ENCODE measurements at places on chromosomes 6 and 20. TPM values are rescaled to one million over a fixed set of nuclear protein-coding genes. Genes with fewer than 3 reads are reported as not detected.

The PTGIS gene
- 2.2 TPM for total RNA-seq

The PLN gene
- 0.75 TPM for total RNA-seq

DNA sequence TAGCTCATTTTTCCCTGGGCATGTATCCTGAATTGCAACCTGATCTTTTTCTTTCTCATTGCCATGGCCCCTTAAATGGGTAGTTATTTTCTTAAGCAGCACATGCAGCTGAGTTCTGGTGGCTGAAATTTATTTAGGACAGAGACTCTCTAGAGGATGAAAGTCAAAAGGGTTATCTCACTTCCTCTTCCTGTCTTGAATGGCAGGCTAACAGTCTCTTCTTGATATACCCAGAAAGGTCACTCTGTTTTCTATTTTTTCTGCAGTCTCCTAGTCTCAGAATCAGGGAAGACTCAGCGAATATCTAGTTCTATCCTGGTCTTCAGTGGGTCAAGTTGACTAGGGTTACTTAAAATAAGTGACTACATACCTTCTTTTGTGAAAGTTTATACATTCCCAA, 243.3 kb downstream of the EPHA7 start:
- H3K4me3 ChIP-seq, result no peak overlapping the region
- H3K36me3 ChIP-seq, result no peaks in the 10 kb centered on the region
- no peak for DNase-seq
- H3K4me1 ChIP-seq, result no peaks in the 10 kb centered on the region

DNA sequence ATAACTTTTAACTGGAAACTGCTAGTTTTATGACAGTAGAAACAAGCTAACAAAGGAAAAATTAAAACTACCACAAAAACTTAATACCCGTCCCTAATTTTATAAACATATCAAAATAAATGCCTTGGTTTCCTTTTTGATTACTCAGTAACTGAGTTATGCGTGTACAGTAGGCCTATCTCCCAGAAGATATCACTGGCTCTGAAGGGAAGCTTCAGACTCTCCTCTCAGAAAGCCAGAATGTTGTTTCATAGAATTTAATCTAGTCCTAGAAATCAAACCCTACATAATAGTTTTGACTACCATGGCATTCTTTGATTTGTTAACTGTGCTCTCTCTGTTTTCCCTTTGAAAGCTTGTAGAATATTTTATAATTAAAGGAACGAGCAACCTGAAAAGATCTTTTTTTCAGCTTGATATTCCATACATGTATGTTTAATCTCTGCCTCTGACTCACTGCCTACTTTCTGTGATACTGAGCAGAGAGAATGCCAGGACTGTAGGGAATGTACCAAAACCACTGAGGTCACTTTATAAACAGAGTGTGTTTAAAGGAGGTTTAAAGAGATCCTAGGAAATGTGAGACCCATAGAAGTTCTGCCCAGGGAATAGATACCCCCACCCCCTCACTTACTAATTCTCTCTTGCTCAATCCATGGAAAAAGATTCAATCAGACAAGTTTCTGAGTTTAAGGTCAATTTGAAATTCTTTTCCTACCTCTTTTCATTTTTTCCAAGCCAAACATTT, 311.5 kb downstream of the HDGFL1 start:
- peak overlapping the region; percentile 69 for H3K27ac ChIP-seq
- DNase-seq, result no peak
- H3K4me1 ChIP-seq, result no peaks in the 10 kb centered on the region
- no peaks in the 10 kb centered on the region for H3K36me3 ChIP-seq
- no peaks in the 10 kb centered on the region for H3K27me3 ChIP-seq
- H3K4me3 ChIP-seq, result no peak overlapping the region

DNA sequence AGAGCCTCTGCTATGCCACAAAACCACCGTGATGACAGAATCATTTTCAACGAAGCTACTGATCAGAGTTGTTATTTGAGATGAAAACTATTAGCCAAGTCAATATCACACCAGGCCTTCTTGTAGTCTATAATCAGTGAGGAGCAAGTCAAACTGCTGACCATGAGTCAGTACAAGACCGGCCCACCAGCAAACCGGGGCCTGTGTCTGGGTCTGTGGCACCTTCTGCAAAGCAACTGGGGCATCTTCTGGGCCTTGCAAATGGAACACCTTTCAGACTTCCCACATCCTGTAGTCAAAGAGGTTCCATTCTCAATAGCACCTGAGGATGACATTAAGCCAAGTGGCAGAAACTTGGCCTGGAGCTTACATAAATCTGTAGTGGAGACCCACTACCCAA, 38.5 kb downstream of the CPXM1 start:
- no peak overlapping the region for H3K4me3 ChIP-seq
- DNase-seq, result no peak
- H3K27me3 ChIP-seq, result no peaks in the 10 kb centered on the region
- H3K36me3 ChIP-seq, result no peaks in the 10 kb centered on the region

- no peaks in the 10 kb centered on the region for H3K36me3 ChIP-seq
- no peaks in the 10 kb centered on the region for H3K4me1 ChIP-seq
- no peaks in the 10 kb centered on the region for H3K27me3 ChIP-seq
- no peak overlapping the region for H3K4me3 ChIP-seq
Observed at GRCh38 chr20:36866681-36867495, 9.1 kb upstream of the TLDC2 start.

- H3K4me1 ChIP-seq, result no peaks in the 10 kb centered on the region
- H3K27ac ChIP-seq, result no peak overlapping the region
- DNase-seq, result no peak
- no peak overlapping the region for H3K4me3 ChIP-seq
- H3K36me3 ChIP-seq, result no peaks in the 10 kb centered on the region
- H3K27me3 ChIP-seq, result no peaks in the 10 kb centered on the region
Observed at GRCh38 chr20:48738094-48738398, 89.8 kb downstream of the PREX1 start.

- H3K4me1 ChIP-seq, result no peaks in the 10 kb centered on the region
- H3K27me3 ChIP-seq, result peaks cover 4% of the 10 kb centered on the region
- no peak overlapping the region for H3K4me3 ChIP-seq
Observed at GRCh38 chr6:32703347-32703746, 36.9 kb upstream of the HLA-DQB1 start.

All from pancreas (tissue), 10 donors.